NCI-H187 (cell line): ENCODE measurements at places on chromosomes 5 and 9.

- DNase-seq, result no peak
These were observed 166.4 kb downstream of the PRR16 start for GRCh38 chr5:120630550-120630949.

GRCh38 chr9:5800969-5801738, 31.8 kb downstream of the ERMP1 start:
- DNase-seq, result no peak

DNA sequence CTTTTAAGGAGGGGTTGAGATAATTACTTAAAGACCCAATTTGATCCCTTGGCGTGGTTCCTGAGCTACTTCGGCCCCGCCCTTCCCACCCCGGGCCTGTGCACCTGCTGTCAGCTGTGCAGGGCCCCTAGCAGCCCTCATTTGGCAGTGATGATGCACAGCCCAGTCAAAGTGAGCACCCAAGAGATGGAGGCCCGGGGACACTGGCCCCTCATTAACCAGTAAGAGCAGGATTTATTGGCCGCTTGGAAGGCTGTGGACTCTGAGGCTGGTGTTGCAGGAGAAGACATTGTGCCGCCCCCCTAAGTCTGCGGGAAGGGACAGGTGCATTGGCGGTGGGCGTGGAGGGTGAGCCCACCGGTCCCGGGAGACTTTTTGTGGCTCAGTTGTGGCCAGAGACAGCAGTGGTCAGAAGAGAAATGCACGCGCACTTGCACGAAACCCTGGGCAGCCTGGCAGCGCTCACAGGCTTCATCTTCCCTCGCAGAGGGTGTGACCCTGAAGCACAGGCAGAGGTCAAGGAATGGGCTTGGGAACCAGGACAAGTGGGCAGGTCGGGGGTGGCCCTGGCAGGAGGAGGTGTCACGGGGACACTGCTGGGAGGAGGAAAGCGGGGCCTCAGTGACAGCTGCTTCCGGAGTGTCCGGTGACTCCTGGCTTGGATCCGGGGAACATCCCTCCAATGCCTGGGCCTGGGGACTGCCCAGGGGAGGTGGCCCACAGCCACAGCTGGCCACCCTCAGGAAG, 74.0 kb upstream of the RXRA start:
- no peak for DNase-seq

DNA sequence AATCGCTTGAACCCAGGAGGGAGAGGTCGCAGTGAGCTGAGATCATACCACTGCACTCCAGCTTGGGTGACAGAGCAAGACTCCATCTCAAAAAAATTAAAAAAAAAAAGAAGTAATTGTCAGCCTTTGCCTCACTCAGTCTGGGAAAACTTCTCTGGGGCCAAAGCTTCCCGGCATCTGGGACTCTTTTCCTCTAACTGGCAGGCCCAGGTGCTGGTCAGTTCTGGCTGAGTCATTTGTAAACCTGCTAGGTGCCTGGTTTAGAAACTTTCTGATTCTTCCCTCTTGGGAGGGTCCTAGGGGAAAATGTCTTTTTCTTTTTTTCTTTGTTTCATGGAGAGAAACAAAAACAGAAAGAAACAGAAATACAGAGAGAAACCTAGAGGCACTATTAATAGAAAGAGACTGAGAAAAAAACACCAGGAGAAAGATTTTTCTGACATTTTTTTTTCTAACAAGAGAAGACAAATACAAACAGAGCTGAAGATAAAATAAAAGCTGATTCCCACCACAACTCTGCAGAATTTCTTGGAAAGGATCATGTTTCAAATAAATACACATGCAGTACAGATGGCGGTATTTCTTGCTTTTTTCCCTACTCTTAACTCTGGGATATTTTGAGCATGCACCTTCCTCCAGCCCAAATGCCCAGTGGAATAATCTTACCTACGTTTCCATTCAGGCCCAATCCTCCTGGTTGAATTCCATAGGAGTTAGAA, 22.1 kb upstream of the UBAP2 start:
- no peak for DNase-seq

DNA sequence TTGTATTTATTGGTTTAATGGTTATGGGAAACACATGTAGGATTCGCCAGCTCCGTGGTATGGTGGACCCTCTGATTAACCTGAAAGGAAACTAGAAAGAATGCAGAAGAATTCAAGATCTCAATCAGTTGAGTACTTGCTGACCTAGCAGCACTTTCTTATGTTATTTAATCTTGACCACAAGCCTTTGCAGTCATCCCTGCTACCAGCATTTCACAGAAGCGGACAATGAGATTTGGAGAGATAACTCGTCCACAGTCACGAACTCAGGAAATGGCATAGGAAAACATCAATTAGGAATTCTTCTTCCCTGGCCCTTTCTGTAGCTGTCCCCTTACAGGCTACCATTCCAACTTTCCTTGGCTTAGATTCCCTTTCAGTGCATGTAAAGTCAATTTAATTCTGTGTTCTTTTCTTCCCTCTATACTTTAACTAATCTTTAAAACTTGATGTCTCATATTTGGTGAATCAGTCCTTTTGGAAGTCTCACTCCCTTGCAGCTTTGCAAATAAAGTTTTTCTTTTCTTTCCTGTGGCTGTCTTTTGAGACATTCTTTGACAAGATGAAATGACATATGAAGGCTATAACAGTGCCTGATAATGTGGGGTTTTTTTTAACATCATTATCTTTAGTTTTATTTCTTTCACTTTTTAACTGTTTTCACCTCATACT, 1.3 kb upstream of the SLC44A1 start:
- no peak for DNase-seq
